Substantia nigra (tissue), 51 donors: ENCODE measurements at places on chromosomes 3 and 15.

GRCh38 chr3:132406587-132406986, 10.7 kb upstream of the DNAJC13 start:
- DNase-seq = no peak

- no peak for DNase-seq
These were observed 978.1 kb upstream of the ALCAM start for GRCh38 chr3:104388619-104389018.

DNA sequence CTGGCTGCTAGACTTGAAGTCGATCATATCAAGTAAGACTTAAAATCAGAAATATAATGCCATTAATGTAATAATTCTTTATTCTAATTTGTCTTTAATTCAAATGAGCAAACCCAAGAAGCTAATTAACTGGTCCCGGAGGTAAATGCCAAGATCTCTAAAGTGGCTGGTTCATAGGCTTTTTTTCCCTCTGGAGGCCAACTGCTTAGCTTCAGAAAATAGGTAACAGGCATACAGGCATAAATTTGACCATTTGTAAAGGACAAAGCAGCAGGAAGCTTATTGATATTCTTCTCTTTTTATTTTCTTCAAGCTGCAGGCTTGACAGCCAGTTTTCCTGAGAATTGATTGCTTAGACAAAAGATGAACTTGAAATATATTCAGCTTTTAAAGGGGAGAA, 158.6 kb upstream of the RAP2B start:
- no peak for DNase-seq

- DNase-seq = no peak
These were observed 25.7 kb downstream of the LIPC start for GRCh38 chr15:58457466-58457965.

DNA sequence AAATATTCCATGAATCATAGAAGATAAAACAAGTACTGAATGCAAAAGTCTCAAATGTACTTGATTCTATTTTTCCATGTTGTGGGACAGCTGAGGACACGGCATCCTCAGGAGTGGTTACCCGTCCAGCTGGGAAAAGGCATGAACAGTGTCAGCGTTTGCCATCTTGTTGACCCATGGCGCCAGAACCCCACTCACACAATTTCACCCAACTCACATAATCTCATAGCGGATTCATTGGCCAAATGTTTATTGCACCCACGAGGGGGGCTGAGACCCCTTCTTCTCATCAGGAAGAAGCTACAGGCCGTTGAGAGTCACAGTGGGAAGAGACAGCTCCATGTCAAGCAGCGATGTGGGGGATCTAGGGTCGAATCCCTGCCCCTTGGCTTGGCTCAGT, 72.9 kb downstream of the OCA2 start:
- no peak for DNase-seq
